ENCODE measurements at places on chromosomes 4 and X.

DNA sequence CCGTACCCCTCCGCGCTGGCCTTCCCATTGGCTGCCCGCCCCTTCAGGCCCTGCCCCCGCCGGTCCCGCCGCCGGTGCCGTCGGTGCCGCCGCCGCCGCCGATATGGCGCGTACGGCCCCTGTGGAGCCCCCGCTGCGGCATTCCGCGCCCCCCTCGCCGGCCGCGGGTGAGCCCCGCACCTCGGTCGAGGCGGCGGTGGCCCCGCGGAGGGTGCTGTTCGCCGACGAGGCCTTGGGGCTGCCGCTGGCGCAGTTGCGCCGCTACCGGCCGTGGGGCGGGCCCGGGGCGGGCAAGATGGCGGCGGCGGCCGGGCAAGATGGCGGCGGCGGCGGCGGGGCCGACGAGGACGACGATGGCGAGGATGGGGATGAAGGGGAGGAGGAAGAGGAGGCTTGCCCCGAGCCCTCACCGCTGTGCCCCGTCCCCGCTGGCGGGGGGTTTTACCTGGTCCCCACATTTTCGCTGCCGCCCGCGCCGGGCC lies at the start of gene PPP1R3F:
Gene PPP1R3F (plus strand): TSS at position 27 of the 482 bp plus-strand sequence. CDS start 77 bp downstream, at position 104.
- DNase-seq, result no peak

- no peak for DNase-seq
Measured at GRCh38 chrX:109351557-109351956, 130.3 kb downstream of the GUCY2F start.

- DNase-seq, result peak; percentile 8
Measured at GRCh38 chrX:25198891-25199290, 183.1 kb upstream of the ARX start.

DNA sequence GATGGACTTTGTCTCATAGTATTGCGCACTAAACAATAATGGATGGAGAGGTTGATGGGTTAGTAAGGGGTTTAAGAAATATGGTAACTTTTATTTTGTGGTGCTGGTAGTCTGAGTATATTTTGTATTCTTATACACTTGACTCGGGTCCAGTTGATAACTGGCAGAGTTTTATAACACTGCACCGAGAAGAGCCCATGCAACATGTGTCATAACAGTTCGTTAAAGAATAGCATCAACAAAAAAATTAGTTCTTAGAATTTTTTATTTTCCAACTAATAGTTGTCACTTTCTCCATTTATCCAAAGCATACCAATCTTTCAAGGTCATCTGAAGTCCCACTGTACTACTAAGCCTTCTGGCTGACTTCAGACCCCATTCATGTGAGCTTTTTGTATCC lies 175.1 kb downstream of the SOWAHB start:
- DNase-seq, result no peak

DNA sequence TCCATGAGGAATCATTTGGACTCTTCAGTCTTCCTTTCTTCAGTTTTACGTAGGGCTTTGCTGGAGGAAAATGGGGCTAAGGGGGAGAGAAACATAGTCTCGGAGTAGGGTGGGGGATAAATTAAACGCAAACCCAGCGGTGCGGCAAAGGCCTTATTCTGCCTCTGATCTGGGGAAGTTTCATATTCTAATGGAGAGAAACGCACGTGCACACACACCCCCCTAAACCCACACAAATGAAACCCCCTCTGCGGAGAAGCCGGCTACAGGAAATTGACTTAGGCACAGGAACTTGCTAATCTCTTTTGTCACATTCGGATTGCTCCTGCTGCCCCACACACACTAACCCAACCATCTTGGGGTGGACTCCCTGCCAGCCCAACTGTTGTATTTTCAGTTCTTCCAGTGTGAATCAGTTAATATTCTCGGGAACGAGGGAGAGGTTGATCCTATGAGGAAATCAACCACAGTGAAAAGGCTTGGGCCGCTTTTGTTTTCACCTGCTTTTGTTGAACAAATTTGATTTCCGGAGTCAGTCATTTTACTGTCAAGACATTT lies at the start of gene RHOH:
Gene RHOH (plus strand): TSS at position 308 of the 558 bp plus-strand sequence. CDS start 46,356 bp downstream, outside the sequence.
- DNase-seq, result no peak

- DNase-seq, result no peak
Measured at GRCh38 chr4:145788755-145789154, 108.8 kb downstream of the C4orf51 start.

GRCh38 chr4:156169011-156169410 lies 215.3 kb upstream of the CTSO start:
- peak; percentile 74 for DNase-seq

DNA sequence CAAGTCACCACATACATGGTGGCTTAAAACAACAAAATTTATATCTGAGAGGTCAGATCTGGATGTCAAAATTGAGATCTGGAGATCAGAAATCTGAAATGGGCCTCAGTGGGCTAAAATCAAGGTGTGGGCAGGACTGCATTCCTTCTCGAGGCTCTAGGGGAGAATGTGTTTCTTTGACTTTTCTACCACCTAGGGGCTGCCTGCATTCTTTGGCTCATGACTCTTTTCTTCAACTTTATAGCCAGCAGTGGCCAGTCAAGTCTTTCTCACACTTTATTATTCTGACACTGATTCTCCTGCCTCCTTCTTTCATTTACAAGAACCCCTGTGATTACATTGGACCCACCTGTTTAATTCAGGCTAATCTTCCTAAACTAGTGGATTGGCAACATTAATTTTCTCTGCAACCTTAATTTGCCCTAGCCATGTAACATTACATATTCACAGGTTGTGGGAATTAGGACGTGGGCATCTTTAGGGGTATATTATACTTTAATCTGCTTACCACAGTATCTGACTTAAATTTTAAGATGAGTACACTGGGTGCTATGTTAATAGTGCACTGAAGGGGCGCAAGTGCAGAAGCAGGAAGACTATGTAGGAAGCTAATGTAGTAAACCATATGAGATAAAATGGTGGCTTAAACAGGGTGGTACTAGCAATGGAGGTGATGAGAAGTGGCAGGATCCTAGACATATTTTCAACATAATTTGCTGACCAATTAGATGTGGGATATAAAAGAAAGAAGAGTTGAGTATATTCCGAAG lies 188.0 kb downstream of the SLC4A4 start:
- DNase-seq, result peak; percentile 13

DNA sequence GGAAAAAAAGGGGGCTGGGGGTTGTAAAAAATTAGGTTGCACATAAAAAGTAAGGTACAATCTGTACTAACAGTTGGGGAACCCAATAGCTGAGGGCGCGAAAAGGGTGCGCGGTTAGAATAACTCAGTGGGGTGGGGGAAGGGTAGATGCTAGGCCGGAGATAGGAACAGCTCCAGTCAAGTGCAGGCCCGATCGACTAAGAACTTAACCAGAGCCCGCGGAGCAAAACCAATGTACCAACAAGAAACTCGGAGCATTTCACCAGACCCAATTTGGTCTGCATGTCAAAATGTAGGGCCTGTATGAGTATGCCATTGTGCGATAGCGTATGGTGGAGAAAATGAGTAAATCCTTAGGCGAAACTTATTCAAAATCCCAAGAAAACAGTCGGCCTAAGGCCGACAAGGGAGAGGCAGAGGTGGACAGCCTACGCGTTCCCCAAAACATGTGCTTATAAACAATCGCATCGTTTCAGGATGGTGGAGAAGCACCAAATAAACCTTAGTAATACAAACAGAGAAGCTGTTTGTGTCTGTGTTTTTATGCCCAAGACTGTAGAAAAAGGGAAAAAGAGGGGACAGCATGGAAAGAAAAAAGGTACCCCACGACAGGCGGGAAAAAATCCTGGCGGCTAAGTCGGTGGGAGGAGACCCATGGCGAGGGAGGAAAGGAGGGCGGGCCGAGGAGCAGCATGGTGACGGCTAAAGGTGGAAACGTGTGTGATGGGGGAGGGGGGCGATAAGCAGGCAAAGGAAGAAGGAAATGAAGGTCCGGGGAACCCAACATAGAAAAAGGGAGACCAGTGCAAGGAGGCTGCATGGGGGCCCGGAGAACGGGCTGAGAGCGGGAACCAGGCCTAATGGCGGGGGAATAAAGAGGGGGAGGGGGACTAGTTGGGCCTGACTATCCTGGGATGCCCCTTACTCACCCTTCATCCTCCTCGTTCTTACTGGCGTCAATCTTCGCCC lies 990 bp downstream of the HNRNPD start:
- DNase-seq, result peak; percentile 29

GRCh38 chr4:119525771-119526712 lies 102.6 kb downstream of the PDE5A start:
- DNase-seq, result no peak

DNA sequence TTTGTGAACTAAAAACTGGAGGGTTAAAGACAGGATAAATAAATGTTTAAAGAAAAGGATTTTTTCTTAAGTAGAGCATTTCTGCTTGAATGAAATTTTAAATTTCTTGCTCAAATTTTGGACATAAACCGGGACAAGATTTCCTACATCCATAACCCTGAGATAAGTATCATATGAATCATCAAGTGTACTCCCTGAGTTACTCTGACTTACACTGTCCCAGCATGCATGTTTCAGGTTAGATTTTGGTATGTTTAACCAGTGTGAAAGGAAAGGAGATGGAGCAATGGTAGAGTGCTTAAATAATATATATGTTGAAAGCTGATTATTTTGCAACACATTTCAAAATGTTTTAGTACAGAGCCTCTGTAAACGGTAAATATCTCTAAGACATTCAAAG lies 175.2 kb downstream of the ADGRL3 start:
- no peak for DNase-seq

- DNase-seq, result no peak
Measured at GRCh38 chrX:65668377-65669310, 1.2 kb downstream of the MSN start.

GRCh38 chrX:12174358-12174757 lies 36.1 kb downstream of the FRMPD4 start:
- DNase-seq, result no peak

DNA sequence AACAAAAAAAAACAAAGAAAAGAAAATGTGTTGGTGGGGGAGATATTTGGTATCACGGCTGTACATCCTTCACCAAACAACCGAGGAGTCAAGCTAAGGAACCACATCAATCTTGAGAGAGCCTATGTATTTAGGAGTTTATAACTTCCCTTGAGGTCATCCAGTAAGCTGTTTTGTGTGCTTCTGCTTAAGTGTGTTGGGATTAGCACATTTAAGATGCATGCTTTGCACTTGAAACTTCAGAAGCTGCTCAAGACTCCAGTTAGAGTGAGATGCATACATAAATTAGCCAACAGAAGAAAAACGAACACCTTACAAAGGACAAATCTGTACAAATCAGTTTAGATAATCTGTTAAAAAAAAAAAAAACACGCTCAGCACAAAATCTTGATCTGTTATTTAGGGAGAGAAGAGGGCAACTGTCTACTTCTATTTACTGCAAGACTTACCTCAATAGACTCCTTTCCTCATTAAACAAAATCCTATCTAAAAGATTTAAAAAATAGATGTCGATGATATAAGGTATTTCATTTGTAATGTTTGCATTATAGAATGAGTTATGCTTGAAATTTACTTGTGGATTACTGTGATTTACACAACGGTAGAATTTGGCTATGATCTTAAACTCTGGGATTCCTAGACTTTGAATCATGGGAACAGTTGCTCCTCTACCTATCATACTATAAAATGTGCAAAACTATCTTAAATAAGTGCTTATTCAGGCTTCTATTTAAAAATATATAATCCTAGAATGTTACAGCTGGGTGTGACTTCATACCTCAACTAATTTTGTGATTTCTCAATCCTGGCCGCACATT lies 53.8 kb upstream of the NAP1L5 start:
- no peak for DNase-seq

DNA sequence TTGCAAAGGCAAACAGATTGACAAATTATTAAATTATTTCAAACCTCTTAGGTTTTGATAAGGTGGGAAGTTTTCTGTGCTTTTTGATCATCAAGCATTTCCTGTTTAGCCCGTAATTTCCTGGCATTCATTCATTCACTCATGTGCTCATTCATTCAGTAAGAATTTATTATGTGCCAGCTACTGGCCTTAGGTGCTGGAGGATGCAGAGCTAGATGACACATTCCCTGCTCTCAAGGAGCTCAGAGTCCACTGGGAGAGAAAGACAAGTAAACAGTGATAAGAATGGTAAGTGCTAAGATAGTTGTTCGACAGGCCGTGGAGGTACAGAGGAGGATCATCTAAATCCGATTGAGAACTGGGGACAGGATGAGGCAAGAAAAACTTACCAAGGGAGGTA lies 153.0 kb downstream of the DCTD start:
- DNase-seq, result no peak

GRCh38 chrX:149540131-149540620 lies 636 bp upstream of the EOLA1 start:
- peak; percentile 70 for DNase-seq

DNA sequence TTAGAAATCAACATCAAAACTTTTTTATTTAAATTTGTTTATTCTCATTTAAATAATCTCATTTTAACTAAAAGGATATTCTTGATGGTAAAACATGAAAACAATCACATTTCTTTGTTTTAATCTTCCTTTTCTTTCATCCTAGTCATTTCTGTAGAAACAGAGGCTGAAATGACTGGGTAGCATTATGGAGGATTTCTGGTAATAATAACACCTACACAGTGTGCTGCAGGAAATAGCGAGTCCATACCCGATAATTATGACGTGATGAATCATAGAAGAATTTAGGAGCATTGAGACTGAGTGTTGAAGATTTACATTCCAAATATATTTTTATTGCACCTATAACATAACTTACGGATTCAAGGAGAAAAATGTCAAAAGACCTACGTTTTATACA lies 31.4 kb upstream of the BBS12 start:
- DNase-seq, result no peak

- DNase-seq, result no peak
Measured at GRCh38 chrX:50812995-50813842, 775 bp downstream of the SHROOM4 start.

DNA sequence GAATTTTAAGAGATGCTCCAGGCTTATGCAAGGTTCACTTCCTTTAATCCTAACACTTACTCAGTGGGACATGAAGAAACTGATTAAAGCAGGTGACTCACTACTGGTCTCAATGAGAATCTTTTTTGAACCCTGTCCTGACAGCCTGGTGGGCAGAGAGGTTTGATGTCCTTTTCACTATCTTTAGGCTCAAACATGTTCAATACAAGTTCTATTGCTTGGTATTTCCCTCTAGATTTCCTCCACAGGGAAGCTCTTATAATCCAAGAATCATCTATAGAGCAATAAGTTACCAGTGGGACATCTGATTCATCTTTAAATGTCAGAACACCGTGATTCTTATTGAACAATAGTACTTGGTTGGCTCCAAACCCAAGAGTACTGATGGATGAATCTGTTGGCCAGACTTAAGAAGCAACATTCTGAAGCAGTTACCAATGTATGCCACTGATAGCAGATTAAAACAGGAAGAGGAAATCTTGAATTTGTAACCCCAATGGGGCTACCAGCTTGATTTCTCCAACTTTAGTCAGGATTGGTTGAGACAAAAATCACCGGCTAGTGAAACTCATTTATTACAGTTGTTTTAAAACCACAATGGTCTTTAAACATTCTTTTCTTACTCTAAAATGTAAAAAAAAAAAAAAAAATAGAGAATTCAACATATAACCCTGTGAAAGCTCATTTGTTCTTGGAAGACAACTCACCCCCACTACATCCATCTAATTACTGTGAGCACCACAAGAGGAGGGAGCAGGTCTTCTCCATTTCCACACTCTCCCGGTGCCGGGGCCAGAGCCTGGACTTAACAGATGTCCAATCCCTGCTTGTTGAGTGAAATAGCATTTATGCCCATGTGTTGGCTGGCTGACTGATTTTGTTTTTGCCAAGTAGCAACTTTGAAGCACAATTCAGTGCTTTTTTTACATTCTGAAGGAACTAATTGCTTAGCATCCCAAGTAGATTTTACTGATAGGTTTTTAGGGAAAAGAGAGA lies 43.3 kb downstream of the FGFBP1 start:
- peak; percentile 40 for DNase-seq

- DNase-seq, result no peak
Measured at GRCh38 chr4:138775489-138775888, 240.1 kb upstream of the NOCT start.

All from astrocyte of the cerebellum (primary cell).